ENCODE measurements at places on chromosomes 13 and 19. TPM values are rescaled to one million over a fixed set of nuclear protein-coding genes. Genes with fewer than 3 reads are reported as not detected.

TMPRSS9 gene
- total RNA-seq = 0.09 TPM

PPFIA3 gene
- total RNA-seq = 10.6 TPM

FGF9 gene
- 3.7 TPM for total RNA-seq

SLC8A2 gene
- 0.09 TPM for total RNA-seq

ZNF444 gene
- 19.3 TPM for total RNA-seq

C13orf42 gene
- not detected for total RNA-seq

ZNF433 gene
- 3.9 TPM for total RNA-seq

All from right cardiac atrium (tissue), 5 donors.